Stimulated activated CD8-positive, alpha-beta memory T cell treated with anti-CD3 and anti-CD28 coated beads, Interleukin-4, amount 100 ng/mL, for 24 hours (primary cell): ENCODE measurements at places on chromosomes 2 and 18.

- no peak for DNase-seq
These were observed 14.7 kb downstream of the CASP8 start for GRCh38 chr2:201275069-201275468.

GRCh38 chr2:227509076-227509475, 37.1 kb downstream of the AGFG1 start:
- DNase-seq, result no peak

- no peak for DNase-seq
These were observed 297.1 kb upstream of the FSIP2 start for GRCh38 chr2:185441486-185442005.

DNA sequence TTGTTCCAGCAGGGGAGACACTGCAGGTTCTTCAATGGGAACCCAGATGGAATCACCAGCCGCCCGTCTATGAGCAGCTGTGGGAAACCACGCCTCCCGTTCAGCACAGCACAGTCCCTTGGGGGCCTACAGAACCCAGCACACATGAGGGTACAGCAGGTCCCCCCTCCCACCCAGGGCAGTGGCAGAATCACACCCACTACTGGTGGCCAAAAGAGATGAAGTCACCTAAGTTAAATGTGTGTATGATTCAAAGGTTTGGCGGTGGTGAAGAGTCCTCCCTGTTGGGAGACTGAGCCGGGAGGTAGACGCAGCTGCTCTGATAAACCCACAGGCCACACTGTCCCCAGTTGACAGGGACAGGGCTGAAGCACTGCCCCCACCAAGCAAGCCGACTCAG, 44.3 kb downstream of the L3MBTL4 start:
- no peak for DNase-seq

- DNase-seq, result no peak
These were observed 59.8 kb downstream of the TRIB2 start for GRCh38 chr2:12776521-12776961.

DNA sequence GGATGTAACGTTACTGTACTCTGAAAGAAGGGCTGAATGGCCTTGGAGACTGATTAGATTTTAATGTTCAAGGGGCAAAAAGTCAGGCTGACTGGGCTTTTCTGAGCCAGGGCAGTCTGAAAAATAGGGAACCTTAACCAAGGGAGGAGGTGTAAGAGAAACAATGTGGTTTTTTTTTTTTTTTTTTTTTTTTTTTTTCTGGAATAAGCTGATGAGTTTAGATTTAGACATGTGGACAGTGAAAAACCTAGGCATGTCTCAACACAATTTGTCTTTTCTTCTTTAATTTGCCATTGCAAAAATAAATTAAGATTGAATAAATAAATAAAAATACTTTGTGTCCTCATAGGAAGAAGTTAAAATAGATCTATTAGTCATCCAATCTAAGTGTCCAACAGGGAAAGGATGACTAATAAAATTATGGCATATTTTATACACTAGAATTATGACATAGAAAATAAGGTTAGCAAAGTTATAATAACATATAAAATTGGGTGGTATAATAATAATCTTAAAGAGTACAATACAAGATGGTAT, 237.6 kb upstream of the TRIB2 start:
- DNase-seq, result no peak
